Head of caudate nucleus (tissue), 42 donors: ENCODE measurements at places on chromosomes 12 and 14.
A peak's percentile ranks its signal among the peaks of the same experiment; 100 is the strongest.

GRCh38 chr12:31035226-31035625, 38.4 kb upstream of the DDX11 start:
- no peak for DNase-seq

DNA sequence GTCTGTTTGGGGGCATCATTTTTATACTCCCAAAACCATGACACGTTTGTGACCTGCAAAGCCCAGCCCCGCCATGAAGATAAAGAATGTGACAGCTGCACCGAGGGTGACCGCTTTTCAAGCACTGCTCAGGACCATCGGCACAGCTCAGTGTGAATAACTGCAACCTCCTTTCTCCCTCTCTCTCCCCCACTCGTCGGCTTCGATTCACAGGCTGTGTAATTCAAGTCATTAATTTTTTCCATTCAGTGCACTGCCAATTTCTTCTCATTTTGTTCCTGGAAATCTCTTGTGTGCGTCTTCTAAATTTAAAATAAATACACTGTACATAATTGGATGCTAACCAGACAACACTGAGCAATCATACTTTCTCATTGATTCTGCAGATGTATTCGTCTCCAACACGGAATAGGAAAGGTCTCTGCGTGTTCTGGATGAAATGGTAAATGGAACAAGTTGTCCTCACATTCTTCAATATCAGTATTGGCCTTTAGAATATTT, 260.8 kb downstream of the TTC8 start:
- no peak for DNase-seq

GRCh38 chr14:55789406-55789805, 209.4 kb downstream of the KTN1 start:
- DNase-seq, result no peak

- DNase-seq, result no peak
Observed at GRCh38 chr14:68922201-68922621, 56.9 kb downstream of the ACTN1 start.

DNA sequence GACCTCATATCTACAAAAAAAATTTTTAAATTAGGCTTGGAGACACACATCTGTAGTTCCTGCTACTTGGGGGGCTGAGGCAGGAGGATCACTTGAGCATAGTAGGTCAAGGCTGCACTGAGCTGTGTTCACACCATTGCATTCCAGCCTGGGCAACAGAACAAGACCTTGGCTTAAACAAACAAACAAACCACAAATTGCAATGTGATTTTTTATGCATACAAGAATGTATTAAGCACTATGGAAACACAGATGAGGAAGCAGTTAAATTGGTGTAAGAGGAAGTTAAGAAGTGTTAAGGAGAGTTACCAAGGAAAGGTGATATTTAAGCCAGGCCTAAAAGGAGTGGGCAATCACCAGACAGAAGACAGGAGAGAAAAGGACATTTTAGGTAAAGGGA, 83.6 kb upstream of the HECTD1 start:
- no peak for DNase-seq

DNA sequence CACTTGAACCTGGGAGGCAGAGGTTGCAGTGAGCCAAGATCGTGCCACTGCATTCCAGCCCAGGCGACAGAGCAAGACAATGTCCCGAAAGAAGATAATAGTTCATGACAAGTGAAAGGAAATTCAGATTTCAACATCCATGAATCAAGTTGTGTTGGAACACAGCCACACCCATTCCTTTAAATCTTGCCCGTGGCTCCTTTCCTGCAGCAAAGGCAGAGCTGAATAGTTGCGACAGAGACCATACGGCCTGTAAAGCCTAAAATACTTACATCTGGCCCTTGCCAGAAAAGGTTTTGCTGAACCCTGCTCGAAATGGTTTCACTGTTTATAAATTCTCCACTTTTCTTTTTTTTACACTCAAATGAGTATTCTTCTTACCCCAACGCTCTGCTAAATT, 17.7 kb upstream of the ITPK1 start:
- DNase-seq, result no peak

DNA sequence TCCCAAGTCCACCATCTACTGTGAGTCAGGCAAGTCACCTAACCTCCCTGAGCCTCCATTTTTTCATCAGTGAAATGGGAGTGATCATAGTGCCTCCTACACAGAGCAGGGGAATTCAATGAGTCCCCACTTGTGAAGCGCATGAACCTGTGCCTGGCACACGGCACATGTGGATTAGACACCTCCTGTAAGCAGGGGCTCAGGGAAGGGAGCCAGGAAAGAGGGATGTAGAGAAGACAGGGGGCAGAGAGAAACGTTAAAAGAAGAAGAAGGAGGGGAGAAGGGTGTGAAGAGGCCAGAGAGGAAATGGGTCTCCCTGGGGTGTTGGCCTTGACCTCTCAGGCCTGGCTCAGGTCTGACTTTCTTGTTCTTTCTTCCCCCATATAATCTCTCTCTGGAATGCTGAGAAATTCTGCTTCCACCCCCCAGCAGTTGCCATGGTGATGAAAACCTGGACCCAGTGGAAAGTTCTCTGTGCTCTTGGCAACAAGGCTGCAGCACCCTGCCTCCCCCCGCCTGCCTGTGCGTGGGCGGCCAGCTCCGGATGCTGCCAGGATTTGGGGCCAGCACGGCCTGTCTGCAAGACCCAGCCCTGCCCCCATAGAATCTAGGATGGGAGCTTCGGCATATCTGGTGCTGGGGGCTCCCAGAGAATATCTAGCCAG, 94.5 kb downstream of the CALM1 start:
- peak; percentile 90 for DNase-seq

GRCh38 chr12:124411953-124412645, 117.2 kb downstream of the RFLNA start:
- DNase-seq, result no peak

DNA sequence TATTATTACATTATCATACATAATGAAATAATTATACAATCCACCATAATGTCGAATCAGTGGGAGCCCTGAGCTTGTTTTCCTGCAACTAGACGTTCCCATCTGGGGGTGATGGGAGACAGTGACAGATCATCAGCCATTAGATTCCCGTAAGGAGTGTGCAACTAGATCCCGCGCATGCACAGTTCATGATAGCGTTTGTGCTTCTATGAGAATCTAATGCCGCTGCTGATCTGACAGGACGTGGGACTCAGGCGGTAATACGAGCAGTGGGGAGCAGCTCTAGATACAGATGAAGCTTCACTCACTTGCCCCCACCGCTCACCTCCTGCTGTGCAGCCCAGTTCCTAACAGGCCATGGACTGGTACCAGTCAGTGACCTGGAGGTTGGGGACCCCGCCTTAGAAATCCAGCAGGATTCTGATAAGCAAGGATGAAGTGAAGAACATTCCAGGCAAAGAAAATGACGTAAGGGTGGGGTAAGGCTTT, 204.6 kb downstream of the ETV6 start:
- DNase-seq, result no peak

- DNase-seq, result no peak
Observed at GRCh38 chr12:102436867-102437266, 43.5 kb downstream of the IGF1 start.

GRCh38 chr14:21215879-21216251, 53.4 kb downstream of the HNRNPC start:
- no peak for DNase-seq

DNA sequence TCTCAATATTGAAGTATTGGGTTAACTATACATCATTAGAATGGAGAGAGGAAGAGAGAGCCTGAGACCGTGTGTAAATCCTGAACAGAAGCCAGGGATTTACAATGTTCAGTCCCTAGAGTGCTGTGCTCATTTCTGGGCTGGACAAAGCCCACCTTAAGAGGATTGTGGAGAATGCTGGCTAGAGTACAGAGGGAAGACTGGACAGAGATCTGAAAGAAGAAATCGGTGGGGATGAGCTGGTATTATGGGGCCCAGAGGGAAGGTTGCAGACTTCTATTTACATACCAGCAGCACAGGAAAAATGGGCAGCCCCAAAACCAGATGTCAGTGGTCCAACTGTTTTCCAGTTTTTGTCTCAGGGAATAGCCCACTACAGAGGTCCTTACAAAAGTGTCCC, 42.3 kb downstream of the RTN1 start:
- no peak for DNase-seq

GRCh38 chr12:88921890-88922532, 341.7 kb upstream of the KITLG start:
- DNase-seq, result no peak

DNA sequence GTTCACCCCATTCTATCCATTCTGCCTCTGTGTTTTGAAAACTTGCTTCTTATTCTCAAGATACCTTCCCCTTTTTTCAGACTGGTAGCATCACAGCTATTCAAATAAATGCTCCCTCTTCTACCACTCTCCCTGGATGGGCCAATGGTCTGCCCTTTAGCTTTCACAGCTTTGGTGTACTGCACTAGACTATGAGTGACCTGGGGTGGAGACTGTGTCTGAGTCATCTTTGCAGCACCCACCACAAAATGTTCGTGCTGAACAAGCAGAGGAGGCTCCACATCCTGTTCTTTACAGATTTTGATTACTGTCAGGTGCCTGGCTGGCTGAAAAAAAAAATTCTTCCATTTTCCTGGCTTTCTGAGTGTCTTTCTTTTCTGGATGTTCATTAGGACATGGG, 1104.1 kb upstream of the TMEM132C start:
- DNase-seq, result no peak

DNA sequence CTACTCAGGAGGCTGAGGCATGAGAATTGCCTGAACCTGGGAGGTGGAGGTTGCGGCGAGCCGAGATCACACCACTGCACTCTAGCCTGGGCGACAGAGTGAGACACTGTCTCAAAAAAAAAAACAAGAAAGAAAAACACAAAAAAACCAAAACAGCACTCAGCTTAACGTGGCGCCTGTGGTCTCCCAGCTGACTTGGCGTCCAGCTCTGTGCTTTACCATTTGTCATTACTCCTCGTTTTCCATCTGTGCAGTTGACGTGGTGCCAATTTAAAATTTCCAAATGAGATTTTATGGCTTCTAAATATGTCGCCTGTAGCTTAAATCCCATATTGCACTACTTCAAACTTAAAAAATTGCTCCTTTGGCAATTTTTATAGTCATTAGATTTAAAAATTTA, 2.0 kb downstream of the MGP start:
- DNase-seq, result no peak

DNA sequence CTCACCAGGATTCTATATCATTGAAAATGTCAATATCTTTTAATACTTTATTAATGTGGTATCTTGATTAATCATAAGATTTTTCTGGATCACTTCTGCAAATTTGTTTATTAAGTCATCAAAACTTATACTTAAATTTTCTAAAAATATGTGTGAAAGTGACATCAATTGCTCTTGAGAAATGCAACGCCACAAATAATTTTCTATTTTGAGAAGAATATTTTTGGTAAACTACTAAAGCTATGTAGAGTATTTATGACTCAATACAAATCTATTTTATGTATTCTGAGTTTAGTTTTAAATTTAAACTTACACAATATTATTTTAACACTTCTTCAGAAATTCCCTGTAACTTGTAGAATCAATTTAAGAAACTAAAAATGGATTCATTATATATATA, 263.3 kb downstream of the RASSF9 start:
- DNase-seq, result no peak

DNA sequence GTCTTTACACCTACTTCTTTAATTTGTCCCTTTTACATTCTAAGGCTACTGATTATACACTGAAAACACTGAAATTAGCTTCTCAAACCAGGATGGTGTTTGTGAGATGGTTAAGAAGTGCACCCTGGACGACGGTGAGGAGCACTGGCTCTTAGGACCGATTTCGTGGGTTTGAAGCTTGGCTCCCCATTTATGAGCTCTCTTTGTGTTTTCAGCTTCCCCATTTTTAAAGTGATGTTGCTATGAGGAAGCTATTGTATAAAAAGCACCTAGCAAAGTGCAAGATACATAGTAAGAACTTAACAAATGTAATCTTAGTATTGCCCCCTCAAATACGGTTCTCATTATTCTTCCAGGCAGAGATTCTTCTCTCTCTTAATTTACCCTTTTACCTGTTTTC, 4.7 kb downstream of the NFYB start:
- DNase-seq, result no peak

GRCh38 chr12:109347589-109347988, at the start of gene MYO1H:
MYO1H (plus strand) TSS chr12:109347900; CDS start chr12:109347961, 61 bp downstream.
- DNase-seq, result no peak

- DNase-seq, result no peak
Observed at GRCh38 chr14:99763527-99764221, 29.5 kb upstream of the EML1 start.

- DNase-seq, result no peak
Observed at GRCh38 chr14:23186913-23187654, 3.6 kb upstream of the SLC7A8 start.

- DNase-seq, result no peak
Observed at GRCh38 chr14:22218728-22219127, 370.3 kb downstream of the DAD1 start.

DNA sequence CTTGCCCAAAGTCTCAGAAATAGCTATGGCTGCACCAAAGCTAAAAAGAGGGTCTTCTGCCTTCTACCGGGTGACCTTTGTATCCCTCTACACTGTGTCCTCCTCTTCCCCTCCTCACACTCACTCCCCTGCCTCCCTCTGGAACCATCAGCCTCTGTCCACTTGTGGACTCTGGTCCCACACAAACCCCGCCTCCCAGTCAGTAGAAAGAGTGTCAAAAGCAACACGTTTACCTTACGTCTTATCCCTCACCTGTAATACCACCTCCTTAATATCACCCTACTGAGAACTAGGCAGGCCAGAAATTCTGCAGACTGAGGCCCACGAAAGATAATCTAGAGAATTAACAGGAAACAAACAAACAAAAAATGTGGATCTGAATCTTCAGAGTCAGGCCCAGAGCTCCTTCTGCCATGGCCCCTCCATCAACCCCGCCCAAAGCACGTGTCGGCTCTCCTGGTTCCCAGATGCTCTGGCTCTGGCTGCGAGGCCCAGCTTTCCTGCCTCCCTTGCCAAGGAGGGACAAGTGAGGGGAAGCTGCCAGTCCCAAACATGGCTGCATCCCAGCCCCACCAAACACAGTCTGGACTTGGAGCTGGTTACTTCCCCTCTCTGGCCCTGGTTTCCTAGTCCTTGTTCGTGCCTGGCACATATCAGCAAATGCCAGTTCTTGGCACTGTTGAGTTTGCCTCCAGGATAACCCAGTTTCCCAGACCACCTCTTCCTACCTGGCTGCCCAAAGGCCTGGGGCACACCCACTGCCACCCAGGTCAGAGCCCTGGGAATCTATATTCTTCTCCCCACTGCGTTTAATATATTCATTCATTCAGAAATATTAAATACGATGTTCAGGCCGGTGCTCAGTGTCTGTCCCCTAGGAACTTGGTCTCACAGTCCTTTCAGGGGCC, 2.7 kb downstream of the ACTN1 start:
- peak; percentile 48 for DNase-seq

GRCh38 chr12:80490329-80490728, 46.3 kb downstream of the PTPRQ start:
- DNase-seq, result no peak

DNA sequence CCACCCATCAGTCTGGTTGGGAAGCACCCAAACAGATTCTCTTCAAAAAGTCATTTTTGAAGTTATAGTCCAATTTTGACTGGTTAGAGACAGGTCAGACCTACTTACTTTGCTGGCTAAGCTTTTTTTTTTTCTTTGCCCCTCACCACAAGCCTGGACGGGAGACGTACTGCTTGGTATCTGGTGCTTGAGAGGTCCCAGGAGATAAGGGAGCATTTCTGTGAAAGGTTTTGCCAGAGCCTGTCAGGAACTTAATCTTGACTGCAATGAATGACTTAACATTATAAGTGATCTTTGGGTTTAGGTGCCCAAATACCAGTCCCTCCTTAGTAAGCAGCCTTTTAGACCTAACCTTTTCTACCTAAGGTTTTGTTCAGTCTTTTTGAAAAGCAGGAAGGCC, 6.3 kb downstream of the MTHFD1 start:
- DNase-seq, result no peak
